Trophoblast cell (in vitro differentiated cells and primary cell): ENCODE measurements at places on chromosomes 5 and 9.

DNA sequence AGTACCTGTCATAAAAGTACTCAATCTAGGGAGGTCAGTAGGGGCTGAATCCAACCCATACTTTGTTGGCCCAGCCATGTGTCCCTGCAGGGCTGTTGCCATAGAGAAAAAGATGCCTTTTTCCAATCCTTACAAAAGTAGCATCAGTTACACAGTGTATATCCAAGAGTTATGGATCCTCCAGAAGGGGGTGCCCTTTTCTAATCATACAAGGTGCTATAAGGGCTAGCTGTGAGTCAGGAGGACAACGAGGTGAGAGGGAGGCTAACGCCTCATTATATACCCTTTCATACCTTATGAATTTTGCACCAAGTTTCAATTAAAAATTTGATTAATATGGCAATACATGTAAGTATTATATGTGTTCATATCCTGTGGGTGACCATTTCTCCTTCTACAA lies 4.8 kb downstream of the KIAA0825 start:
- peak; percentile 19 for DNase-seq

- no peak for DNase-seq
Observed at GRCh38 chr5:10875201-10875768, 114.3 kb upstream of the DAP start.

- DNase-seq, result no peak
Observed at GRCh38 chr5:6356578-6357164, 21.7 kb downstream of the MED10 start.

DNA sequence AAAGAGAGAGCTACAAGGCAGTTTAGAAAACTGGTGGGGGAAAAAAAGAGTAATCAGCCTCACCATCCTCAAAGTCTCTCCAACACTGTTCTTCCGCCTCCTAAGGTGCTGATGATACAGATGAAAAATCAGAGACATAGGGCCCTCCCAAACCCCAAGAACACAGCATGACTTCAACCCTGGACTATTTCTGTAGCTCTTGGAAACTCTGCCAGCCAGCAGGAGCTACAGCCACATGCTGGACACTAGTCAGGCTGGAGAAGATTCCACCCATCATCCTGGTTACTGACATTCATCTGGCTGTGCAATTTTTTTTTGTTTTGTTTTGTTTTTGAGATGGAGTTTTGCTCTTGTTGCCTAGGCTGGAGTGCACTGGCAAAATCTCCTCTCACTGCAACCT lies 42.4 kb downstream of the OXCT1 start:
- no peak for DNase-seq
